NCI-H2081 (cell line): ENCODE measurements at places on chromosomes 12 and 14.

DNA sequence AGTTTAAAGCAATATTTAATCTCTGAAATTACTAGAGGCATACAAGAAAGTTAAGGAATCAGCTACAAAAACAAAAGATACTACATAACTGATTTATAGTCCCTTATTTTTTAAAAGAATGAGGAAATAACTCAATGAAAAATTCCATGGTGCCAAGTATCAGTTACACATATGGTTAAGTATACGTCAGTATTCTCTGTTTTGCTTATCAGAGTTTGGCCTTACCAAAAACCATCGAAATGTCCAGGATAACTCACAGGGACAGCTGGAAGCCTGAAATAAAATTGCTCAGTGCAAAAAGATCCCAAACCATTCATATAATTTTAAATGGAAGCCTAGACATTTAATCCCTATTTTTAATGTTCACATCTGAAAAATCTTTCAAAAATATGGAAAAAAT lies 3.6 kb downstream of the CFL2 start:
- DNase-seq = no peak

DNA sequence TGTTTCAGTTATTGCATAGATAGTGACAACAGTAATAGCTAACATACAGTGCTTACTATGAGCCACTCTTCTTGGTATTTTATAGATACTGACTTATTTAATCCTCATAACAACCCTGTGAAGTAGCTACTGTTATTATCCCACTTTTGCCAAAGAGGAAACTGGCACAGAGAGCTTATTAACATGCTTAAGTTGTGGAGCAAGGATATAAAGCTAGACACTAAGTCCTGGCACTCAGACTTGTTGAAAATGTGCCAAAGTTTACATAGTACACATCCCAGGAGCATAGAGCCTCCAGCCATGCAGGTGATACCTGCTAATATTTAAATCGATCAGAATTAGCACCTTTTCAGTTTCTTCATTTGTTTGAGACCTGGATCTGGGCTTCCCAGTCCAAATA lies 41.8 kb downstream of the VEZT start:
- peak; percentile 26 for DNase-seq

DNA sequence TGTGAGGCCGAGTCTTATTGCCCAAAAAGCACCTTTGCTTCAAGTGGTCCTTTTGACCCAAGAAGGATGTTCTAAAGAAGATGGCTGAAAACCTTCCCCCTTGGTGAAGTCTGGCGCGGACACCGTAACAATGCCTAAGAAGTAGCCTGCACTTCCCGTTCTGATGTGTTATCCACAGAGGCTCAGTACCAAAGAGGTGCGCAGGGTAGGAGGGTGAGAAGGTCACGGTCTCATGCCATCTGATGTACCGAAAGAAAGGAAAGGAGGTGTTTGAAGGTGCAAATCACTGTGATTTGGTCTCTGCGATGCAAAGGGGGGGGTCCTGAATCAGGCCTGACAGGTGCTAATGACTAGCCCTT lies 9.9 kb downstream of the PEBP1 start:
- no peak for DNase-seq

DNA sequence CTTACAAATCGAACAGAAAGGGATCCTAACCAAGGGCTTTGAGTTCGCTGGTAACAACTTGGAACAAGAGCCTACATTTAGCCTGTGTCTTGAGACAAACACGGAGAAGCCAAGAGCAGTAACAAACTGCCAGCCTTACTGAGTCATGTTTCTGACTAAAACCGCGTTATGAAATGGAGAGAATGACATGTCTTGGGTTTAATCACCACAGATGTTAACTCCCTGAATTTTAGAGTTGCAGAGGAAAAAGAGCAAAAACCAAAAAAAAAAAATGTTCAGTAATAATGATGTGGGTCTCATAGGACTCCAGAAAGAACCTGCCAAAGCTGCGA lies 1.0 kb downstream of the BLTP3B start:
- no peak for DNase-seq

DNA sequence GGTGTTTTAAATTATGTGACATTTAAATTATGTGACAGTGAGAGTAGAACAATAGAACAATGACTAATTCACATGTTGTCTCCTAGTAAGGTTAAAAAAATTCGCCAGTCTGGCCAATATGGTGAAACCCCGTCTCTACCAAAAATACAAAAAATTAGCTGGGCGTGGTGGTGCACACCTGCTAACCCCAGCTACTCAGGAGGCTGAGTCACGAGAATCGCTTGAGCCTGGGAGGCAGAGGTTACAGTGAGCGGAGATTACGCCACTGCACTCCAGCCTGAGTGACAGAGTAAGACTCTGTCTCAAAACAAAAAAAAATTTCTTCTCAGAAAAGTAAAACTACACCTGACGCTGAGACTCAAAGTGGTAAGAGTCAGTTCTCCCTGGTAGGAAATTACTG lies 2.7 kb downstream of the CS start:
- no peak for DNase-seq

DNA sequence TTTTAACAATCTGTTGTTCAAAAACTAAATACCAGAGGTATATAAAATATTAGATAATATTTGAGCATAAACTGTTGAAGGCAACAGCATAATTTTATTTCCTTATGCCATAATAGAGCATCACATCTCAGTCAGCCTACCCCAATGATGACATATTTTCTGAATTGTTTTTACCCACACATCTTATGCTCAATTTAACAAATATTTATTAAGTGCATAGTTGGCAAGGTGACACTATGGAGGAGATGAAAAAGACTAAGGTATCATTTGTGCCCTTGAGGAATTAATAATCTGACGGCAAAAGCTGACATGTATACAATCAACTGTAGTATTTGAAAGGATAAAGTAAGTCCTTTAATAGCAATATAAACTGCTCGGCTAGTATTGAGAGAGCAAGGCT lies 102.4 kb downstream of the SYT1 start:
- DNase-seq = no peak

- no peak for DNase-seq
Observed at GRCh38 chr12:132764231-132764630, 2.6 kb upstream of the ANKLE2 start.

GRCh38 chr14:65237941-65238340 lies 135.6 kb upstream of the MAX start:
- DNase-seq = no peak

DNA sequence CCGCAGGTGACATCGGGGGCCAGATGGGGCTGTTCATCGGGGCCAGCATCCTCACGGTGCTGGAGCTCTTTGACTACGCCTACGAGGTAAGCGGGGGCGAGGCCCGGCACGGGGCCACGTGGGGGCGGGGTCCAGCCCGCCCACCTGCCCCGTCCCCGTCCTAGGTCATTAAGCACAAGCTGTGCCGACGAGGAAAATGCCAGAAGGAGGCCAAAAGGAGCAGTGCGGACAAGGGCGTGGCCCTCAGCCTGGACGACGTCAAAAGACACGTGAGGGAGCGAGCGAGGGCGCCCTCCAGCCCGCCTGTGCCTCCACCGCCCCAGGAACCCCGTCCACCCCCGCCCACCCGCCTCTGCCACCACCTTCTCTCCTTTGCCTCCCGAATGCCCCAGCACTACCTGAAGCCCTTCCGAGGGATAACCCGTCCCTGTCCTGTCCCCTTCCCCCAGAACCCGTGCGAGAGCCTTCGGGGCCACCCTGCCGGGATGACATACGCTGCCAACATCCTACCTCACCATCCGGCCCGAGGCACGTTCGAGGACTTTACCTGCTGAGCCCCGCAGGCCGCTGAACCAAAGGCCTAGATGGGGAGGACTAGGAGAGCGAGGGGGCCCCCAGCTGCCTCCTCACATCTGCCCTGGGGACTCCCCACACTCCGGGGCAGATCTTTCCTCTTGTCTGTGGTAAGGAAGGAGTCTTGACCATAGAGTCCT lies 3.9 kb upstream of the SMARCD1 start:
- DNase-seq = no peak

- DNase-seq = no peak
Observed at GRCh38 chr12:66751432-66752113, 72.7 kb upstream of the GRIP1 start.

DNA sequence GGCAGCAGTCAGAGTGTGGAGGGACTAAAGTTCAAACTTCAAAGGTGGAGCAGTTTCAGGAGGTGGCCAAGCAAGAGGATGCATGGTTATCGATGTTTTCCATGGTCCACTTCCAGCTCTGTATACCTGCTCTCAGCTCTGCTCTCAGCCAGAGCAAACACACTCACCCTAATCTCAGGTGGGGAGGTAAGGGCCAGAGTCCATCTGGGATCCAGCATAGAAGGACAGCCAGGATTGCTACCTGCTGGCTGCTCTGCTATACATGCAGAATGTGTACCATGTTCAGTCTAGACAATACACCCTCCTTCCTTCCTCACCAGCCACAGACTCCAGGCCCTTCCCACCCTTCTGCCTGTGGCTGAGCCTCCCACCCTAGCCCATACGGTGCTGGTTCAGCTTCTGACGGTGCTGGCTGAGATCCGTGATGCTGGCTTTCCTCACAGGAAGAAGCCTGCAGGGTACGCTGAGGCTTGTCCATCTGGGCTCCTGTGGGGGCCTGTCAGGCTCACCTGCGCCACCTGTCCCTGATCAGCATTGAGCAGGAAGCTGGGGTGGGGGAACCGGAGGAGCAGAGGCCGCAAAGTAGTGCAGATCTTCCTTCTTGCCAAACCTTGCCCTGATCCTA lies 2.4 kb downstream of the CBLN3 start:
- no peak for DNase-seq

- DNase-seq = no peak
Observed at GRCh38 chr12:69056743-69057515, 124.0 kb upstream of the CPM start.

DNA sequence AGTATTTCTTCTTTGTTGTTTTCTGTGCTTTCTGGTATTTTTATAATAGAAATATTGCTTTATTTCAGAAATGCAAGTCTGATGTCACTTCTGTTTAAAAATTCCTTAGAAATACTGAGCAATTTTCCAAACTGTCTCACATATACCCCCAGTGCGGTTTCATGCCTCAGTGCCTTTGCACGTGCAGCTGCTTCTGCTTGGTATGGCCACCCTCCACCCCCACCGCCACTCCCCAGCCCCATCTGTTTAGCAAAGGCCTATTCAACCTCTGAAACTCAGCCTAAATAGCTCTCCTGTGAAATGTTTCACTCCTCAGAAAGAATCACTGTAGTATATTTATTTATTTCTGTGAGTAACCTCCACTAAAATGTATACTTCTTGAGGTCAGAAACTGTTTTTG lies 52.3 kb downstream of the PPM1H start:
- no peak for DNase-seq

- no peak for DNase-seq
Observed at GRCh38 chr12:88251798-88252197, 109.7 kb downstream of the TMTC3 start.

GRCh38 chr12:49547090-49547690 lies 8.4 kb downstream of the KCNH3 start:
- no peak for DNase-seq

GRCh38 chr12:45354399-45354798 lies 138.5 kb downstream of the ANO6 start:
- DNase-seq = no peak

DNA sequence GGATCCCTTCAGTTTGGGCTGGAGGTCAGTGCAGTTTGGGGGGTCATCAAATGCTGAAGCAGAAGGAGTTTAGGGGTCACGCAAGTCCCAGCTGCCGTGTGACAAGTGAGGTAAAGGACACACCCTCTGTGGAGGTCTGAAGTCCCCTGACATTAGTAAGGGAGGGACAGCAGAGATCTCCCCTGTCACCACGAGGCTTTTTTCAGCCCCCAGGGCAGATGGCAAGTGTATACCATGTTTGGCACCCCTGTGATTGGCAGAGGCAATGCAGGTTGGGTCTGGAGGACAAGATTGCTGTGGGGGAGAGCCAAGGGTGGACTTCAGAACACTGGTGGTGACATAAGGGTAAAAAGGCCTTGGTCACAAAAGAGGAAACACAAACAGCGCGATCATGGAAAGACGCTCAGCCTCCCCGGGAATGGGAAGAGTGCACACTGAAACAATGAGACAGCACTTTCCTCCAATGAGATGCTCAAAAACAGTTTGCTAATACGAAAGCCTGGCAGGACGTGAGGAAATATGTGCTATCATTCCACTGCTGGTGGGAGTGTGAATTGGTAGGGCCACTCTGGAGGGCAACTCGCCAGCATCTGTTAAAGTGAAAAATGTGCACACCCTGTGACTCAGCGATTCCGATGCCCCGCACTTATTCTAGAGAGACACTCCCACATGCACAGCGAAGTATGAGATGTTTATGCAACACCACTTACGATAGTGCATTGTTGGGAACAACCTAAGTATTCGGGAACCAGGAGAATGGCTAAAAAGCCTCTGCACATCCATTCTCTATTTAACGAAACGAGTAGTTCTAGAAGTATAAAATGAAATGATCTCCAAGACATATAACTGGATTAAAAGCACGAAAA lies 14.4 kb upstream of the CD27 start:
- DNase-seq = no peak

- DNase-seq = no peak
Observed at GRCh38 chr12:129201029-129201428, 347.8 kb downstream of the GLT1D1 start.

DNA sequence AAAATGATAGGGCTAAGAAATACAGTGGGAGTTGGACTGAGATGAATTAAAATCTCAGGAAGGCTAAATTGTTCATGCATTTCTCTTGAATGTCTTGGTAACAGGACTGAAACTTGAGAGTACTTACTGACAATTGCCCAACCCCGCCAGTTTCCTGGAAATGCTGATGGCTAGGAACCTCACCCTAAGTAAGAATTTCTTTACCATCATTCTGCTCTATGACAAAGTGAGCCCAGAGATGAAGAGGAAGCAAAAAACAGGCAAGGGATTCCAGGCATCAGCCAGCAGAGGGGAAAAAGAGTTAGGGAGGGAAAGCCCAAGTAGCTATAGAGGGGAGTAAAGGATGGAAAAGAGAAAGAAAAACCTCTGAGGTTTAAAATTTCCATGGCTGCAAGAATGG lies 397.7 kb downstream of the MDGA2 start:
- no peak for DNase-seq

GRCh38 chr12:103969391-103969790 lies 3.7 kb downstream of the TDG start:
- DNase-seq = no peak

GRCh38 chr14:78863143-78863542 lies 693.0 kb downstream of the NRXN3 start:
- no peak for DNase-seq

DNA sequence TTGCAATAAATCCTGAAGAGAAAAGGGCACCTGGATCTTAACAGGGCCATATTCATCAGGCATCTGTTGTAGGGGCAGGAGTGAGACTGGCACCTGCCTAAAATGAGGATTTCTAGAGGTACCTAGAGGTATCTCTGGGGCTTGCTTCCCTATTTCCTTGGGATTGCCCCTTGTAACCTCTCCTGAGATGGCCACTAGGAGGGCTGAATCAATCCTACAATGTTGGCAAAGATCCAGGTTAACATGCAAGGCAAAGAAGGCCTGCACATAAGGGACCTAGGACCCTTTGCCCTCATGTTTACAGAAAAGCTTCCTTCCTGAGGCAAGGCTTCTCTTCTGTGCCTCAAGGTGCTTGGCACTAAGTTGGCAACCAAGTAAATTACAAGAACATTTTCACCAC lies 25.8 kb upstream of the CLEC4E start:
- DNase-seq = no peak

GRCh38 chr14:89178800-89179535 lies 238.1 kb downstream of the FOXN3 start:
- DNase-seq = no peak

GRCh38 chr12:7144414-7145120 lies 14.4 kb downstream of the CLSTN3 start:
- peak; percentile 18 for DNase-seq
